Nucleus accumbens (tissue), 56 donors: ENCODE measurements at places on chromosomes 11 and 22.
A peak's percentile ranks its signal among the peaks of the same experiment; 100 is the strongest.

DNA sequence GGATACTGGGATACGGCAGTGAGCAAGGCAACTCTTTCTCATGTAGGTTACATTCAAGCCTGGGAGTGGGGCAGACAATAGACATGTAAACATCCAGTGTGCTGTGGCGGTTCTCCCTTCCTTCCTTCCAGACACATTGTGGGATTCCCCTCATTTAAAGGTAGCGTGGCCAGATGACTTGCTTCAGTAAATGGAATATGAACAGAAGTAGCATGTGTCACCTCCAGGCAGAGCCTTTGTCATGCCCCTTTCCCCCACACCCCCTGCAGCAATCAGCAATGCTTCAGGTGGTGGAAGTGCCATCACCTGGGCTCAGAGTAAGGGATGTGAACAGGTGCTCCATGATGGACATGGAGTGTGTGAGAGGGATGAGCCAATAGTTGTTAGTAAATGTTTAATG, 34.8 kb upstream of the TTC12 start:
- no peak for DNase-seq

- DNase-seq: peak; percentile 67
Observed at GRCh38 chr11:33257897-33258630, 883 bp downstream of the HIPK3 start.

- DNase-seq: no peak
Observed at GRCh38 chr11:86144846-86145245, 76.0 kb upstream of the PICALM start.

DNA sequence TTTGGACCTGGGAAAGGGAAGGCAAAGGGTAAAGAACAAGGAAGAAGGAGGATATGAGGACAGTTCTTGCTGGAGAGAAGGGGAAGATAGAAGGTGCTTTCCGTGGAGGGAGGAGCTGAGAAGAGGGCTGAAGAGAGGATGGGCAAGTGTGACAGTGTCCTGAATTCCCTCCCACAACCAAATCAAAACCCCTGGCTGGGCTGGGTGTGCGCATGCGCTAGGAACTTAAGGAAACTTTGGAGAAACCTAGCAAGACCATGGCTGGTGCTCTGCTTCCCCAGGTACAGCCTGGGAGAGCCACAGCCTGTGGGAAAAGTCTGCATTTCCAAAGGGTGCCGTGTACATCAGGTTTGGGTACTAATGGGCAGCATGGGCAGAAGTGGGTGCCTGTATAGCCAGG, 29.0 kb upstream of the FJX1 start:
- DNase-seq: no peak

GRCh38 chr11:80196932-80197554, 756.2 kb upstream of the TENM4 start:
- DNase-seq: no peak

DNA sequence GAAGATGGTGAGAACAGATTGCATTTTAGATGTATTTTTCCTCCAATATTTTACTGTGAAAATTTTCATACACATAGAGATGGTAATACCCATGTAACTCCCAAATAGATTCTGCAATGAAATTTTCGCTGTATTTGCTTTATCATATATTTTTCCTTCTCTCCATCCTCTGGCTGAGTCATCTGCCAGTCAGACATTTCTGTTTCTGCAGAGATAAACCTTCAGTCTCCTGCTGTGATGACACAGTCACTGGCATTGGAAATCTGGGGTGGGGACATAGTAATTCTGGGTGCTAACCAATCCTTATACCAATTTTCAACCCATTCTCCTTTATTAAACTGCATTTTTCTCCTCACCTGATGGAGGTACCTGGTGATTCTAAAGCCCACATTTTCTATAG, 33.7 kb downstream of the SVIP start:
- no peak for DNase-seq

GRCh38 chr11:12266132-12266531, 111.2 kb upstream of the PARVA start:
- no peak for DNase-seq

GRCh38 chr11:13550761-13551160, 55.0 kb upstream of the PTH start:
- DNase-seq: no peak

GRCh38 chr11:58787903-58788302, 56.2 kb upstream of the GLYAT start:
- DNase-seq: no peak

- no peak for DNase-seq
Observed at GRCh38 chr22:39254122-39254521, 9.3 kb upstream of the PDGFB start.

DNA sequence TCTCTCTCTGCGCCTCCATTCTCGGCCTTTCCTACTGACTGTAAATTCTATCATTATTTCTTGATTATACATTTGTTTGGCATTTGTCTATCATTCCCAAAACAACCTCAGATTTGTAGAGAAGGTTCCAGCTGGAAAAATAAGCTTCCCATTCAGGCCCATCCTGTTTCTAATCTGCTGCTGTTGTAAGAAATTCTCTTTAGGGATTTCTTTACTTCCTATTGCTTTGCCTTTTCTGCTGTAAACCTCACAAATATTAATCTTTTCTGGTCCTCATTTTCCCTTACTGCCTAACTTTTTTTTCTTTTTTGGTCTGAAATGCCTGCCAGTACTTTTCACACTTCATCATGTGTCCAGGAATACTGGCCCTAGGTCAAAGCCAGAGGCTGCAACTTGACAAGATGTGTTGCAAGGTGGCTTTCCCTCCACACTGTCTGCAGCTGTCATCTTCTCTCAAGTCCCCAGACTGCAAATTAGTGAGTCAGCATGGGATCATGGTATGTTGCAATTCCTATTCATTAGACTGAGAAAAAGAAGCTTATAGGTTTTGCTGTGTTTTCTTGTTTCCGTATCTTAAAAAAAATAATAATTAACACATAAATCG, 858.7 kb upstream of the CHORDC1 start:
- DNase-seq: no peak

GRCh38 chr22:21938906-21939305, 13.7 kb downstream of the PPM1F start:
- DNase-seq: no peak

GRCh38 chr11:66934950-66935779, 23.0 kb downstream of the PC start:
- no peak for DNase-seq

DNA sequence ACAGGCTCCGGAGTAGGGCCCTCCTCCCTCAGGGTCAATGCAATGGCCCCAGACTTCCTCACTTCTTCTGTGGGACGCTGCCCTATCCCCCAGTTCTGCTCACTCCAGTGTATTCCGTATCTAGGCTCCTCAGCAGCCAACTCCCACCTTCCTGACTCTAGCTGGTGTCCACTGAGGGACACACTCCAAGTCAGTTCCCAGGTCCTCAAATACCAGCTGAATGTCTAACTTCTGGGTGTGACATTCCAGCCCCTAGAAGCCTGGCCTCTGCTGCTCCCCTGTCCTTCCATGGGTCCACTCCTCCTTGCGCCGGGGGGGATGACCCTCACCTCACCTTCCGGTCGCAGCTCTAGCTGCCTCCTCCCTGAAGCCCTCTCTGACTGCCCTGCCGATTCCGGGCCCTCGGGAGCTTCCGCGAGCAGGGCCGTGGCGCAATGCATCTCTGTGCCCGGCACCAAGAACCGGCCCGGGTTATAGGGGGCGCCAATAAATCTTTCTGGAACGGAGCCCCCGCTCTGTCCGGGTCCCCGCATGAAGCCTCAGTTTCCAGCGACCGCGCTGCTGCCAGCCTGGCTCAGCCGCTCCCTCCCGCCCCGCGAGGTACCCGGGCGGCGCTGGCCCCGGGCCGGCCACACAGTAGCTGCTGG, 15.4 kb downstream of the BAD start:
- no peak for DNase-seq

DNA sequence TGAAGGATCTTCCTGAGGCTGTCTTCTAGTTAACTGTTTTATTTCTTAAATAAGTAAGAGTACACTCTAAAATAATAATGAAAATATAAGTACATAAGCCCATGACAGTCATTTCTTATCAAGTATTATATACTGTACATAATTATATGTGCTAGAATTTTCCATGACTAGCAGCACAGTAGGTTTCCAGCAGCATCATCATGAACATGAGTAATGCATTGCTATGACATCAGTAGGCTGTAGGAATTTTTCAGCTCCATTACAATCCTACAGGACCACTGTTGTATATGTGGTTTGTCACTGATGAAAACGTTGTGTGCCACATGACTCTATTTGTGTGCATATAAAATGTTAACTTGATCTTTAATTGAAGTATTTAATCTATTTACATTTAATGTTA, 22.0 kb downstream of the ZNF202 start:
- no peak for DNase-seq

- no peak for DNase-seq
Observed at GRCh38 chr11:86138958-86139357, 70.1 kb upstream of the PICALM start.

GRCh38 chr11:14687943-14688627, 44.5 kb downstream of the PDE3B start:
- DNase-seq: no peak
